Fibroblast of skin of left biceps (primary cell): ENCODE measurements at places on chromosomes 16 and 17.

DNA sequence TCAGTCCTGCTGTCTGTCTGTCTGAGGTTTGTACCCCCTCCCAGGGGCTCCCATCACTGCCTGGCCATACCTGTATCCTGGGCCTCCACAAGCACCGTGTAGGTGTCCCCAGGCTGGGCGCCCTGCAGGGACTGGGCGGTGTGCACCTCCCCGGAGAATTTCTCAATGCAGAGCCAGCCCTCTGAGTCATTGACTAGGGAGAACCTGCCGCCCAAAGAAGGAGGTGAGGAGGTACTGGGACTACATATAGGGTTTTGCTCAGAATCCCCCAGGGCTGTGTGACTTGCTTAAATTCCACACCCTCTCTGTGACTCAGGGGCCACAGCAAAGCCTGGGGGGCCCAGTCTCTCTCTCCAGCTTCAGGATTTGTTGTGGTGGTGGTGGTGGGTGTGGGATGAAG lies 7.6 kb downstream of the CDH16 start:
- DNase-seq: no peak

DNA sequence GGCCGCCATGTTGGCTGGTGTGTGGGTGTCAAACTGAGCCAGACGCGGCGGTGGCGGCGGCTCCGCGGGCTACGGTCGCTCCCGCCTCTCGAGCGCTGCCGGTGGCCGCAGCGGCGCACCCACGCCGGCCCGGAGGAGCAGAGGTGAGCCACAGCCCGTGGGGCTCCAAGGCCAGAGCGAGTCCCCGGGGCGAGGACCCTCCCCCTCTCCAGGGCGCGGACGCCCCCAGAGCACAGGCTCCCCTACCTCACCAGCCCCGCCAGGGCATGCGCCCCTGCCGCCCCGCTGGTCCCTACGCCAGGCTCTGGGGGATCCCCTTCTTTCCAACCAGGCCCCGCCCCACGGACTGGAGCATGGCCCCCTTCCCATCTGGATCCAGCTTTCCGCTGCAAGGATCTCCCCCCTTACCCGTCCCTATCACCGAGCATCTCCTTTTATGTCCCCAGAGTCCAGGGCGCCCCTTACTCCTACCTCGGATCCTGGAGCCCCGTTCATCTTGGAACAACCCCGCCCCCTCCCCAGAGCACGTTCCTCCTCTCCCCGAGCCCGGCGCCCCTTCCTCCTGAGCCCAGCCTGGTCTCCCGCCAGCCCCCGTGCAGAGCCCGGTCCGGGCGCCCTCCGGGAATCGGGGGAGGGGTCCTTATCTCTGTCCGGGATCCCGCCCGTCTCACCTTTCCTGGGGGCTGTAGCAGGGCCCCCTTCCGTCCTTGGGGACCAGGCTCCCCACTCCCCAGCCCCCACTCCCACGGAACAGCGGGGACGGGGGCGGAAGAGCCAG lies 412 bp downstream of the EPN2 start:
- no peak for DNase-seq

- peak; percentile 50 for DNase-seq
These were observed 114.1 kb downstream of the PITPNC1 start for GRCh38 chr17:67491009-67491680.

DNA sequence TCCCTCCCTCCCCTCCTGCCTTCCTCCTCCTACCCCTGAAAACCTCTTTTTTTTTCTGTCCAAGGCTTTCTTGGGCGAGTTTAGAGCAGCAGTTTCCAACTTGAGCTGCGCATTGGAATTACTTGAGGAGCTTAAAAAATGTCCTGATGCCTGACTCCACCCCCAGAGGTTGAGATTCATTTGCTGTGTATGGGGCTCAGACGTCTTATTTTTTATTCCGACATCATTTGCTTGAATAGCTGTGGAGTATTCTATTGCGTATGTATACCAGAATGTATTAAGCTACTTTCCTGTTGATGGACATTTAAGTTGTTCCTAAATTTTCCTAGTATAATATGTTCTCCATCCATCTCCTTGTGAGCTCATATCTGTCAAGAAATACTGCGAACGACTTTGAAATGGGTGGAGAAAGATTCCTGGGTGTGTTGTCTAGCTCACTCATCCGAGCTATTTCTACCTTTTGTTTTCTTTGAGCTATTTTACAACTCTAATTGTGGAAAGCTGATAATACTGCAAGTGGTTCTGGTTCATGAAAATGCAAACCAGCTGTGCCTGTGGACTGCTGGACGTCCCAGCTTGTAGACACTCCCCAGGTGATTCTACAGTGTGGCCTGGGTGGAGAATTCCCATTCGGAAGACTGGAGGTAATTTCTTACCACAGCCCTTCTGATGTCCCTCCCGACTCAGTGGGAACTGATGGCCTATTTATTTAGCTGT lies 40.5 kb downstream of the CMIP start:
- DNase-seq: no peak

- DNase-seq: peak; percentile 57
These were observed 12.1 kb upstream of the SCN4A start for GRCh38 chr17:63984651-63985386.

- peak; percentile 41 for DNase-seq
These were observed 195.8 kb downstream of the KCNJ2 start for GRCh38 chr17:70365091-70365583.

GRCh38 chr17:49035470-49036269 lies 38.5 kb downstream of the IGF2BP1 start:
- no peak for DNase-seq

GRCh38 chr17:82623707-82624106 lies 24.5 kb downstream of the WDR45B start:
- no peak for DNase-seq
